ENCODE measurements at places on chromosomes 12 and 14.
A peak's percentile ranks its signal among the peaks of the same experiment; 100 is the strongest.

DNA sequence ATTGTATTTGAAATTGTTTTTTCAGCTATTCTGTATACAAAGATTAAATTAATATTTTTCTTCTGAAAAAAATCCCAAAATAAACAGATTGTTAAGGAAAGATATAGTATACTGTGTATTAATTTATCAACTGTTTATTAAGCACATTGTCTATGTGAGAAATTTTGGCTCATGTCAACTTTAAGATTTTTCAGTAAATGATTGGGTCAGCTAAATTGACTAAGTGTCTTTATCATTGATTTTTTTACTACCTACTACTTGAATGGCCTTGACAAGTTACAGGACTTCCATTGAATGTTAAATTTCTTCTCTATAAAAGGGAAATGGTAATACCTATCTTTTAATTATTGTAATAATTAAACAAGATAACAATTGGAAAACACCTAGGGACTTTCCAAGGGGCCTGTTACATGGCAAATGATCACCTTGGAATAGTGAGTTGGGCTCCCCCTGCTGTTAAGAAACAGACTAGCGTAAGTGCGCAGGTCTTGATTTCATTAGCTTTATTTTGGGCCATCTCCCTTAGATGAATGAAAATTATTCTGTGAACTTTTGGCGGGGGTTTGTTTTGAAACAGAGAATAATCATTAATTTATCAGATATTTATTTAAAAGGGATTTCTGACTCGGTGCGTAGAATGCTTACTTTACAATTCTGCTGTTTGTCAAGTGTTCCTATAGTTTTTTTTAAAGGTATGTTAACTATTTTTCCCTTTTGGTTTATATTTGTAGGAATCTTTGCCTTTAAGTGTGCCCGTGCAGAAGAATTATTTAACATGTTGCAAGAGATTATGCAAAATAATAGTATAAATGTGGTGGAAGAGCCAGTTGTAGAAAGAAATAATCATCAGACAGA lies 14.5 kb upstream of the CCT2 start:
- DNase-seq = peak; percentile 25

- no peak for DNase-seq
These were observed 40.8 kb upstream of the EPS8 start for GRCh38 chr12:15829949-15830348.

GRCh38 chr12:102452605-102453004 lies 27.8 kb downstream of the IGF1 start:
- DNase-seq = no peak

GRCh38 chr12:753611-754472 lies 1.5 kb downstream of the WNK1 start:
- peak; percentile 28 for DNase-seq
